ENCODE measurements at places on chromosomes 5 and 9. TPM values are rescaled to one million over a fixed set of nuclear protein-coding genes. Genes with fewer than 3 reads are reported as not detected.

Gene TSTD2
- 15.5 TPM for total RNA-seq

GRCh38 chr5:123261752-123262151, 161.5 kb downstream of the CEP120 start:
- no peaks in the 10 kb centered on the region for H3K4me1 ChIP-seq
- H3K4me3 ChIP-seq: no peak overlapping the region
- no peak overlapping the region for H3K27ac ChIP-seq

Gene DDX46
- total RNA-seq: 52.7 TPM

- no peak overlapping the region for H3K27ac ChIP-seq
- H3K4me3 ChIP-seq: no peak overlapping the region
- no peaks in the 10 kb centered on the region for H3K36me3 ChIP-seq
- H3K27me3 ChIP-seq: no peaks in the 10 kb centered on the region
- no peak for DNase-seq
Measured at GRCh38 chr9:111095441-111095840, 57.2 kb upstream of the LPAR1 start.

- H3K4me3 ChIP-seq: no peak overlapping the region
- peaks cover 29% of the 10 kb centered on the region for H3K27me3 ChIP-seq
- no peak for DNase-seq
- H3K4me1 ChIP-seq: no peaks in the 10 kb centered on the region
Measured at GRCh38 chr9:134517069-134517680, 124.4 kb upstream of the COL5A1 start.

GRCh38 chr5:157558041-157558595, 17.5 kb downstream of the ADAM19 start:
- H3K36me3 ChIP-seq: peaks cover 13% of the 10 kb centered on the region
- DNase-seq: no peak
- H3K27me3 ChIP-seq: no peaks in the 10 kb centered on the region
- peak overlapping the region; percentile 39 for H3K4me3 ChIP-seq

- H3K4me3 ChIP-seq: no peak overlapping the region
- H3K4me1 ChIP-seq: no peaks in the 10 kb centered on the region
- H3K27me3 ChIP-seq: no peaks in the 10 kb centered on the region
- no peak overlapping the region for H3K27ac ChIP-seq
Measured at GRCh38 chr9:81213456-81213855, 475.9 kb downstream of the TLE1 start.

Gene DMRTA1
- total RNA-seq: 0.21 TPM

Gene MYOZ3
- not detected for total RNA-seq

- H3K4me1 ChIP-seq: peaks cover 38% of the 10 kb centered on the region
- no peak overlapping the region for H3K4me3 ChIP-seq
- H3K27me3 ChIP-seq: no peaks in the 10 kb centered on the region
Measured at GRCh38 chr9:15513335-15513734, 2.6 kb upstream of the PSIP1 start.

Gene DOCK8
- total RNA-seq: 160 TPM

Measured in T-helper 17 cell (primary cell).